DMS79 (cell line): ENCODE measurements at places on chromosomes 13 and 19.

DNA sequence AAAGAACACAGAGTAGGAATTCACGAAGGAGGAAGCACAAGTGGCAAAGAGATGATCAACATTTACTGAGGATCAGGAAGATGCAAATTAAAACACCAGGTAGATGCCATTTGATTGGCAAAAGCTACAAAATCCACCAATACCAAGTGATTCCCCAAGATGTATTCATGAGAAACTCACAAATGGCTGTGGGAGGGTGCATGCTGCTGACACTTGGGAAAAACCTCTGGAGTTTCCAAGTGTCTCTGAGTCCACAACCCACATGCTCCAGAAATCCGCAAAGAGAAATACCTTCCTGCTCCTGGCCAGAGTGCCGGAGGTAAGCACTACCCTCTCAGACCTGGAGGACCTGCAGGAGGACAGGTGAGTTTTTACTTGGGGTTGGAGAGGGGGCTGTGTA lies 35.7 kb downstream of the ARRDC2 start:
- no peak for DNase-seq

- DNase-seq = no peak
These were observed 418.2 kb downstream of the DCT start for GRCh38 chr13:94061301-94061700.

- no peak for DNase-seq
These were observed 213.1 kb downstream of the DCLK1 start for GRCh38 chr13:35917942-35918645.

GRCh38 chr13:75319254-75319653 lies 162.7 kb downstream of the TBC1D4 start:
- DNase-seq = no peak

GRCh38 chr13:39684531-39685137 lies 29.2 kb downstream of the COG6 start:
- peak; percentile 4 for DNase-seq

DNA sequence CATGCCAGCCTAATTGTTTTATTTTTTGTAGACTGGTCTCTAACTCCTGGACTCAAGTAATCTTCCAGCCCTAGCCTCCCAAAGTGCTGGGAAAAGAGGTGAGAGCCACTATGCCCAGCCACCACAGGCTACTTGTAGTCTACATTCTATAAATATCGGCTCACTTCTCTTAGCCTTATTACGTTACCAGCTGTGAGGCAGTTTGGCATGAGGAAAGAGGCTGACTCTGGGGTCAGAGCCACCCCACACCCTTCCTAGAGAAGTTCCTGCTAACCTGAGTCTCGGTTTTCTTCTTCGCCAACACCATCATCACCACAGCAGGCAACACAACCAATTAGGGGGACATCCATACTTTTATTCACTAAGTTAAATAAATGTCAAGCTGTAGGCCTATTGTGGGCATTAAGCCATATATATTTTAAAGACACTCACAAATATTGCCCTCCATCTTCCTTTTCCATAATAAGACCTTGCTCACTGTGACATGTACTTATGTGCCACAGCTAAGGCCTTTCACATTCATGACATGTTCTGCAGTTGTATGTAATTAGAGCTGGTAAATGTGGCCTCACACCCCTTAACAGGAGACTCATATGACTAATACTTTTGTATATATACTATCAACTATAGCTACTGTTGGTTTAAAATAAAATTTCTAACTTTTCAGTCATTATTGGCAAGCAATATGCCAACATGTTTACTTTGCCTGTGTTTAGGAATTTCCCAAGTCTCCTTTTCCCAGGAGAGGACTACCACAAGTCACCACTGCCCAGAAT lies 5.7 kb downstream of the SLC25A30 start:
- no peak for DNase-seq

- no peak for DNase-seq
These were observed 67.7 kb upstream of the RAP2A start for GRCh38 chr13:97366172-97366688.

- DNase-seq = no peak
These were observed 16.5 kb upstream of the CACTIN start for GRCh38 chr19:3642987-3643673.

DNA sequence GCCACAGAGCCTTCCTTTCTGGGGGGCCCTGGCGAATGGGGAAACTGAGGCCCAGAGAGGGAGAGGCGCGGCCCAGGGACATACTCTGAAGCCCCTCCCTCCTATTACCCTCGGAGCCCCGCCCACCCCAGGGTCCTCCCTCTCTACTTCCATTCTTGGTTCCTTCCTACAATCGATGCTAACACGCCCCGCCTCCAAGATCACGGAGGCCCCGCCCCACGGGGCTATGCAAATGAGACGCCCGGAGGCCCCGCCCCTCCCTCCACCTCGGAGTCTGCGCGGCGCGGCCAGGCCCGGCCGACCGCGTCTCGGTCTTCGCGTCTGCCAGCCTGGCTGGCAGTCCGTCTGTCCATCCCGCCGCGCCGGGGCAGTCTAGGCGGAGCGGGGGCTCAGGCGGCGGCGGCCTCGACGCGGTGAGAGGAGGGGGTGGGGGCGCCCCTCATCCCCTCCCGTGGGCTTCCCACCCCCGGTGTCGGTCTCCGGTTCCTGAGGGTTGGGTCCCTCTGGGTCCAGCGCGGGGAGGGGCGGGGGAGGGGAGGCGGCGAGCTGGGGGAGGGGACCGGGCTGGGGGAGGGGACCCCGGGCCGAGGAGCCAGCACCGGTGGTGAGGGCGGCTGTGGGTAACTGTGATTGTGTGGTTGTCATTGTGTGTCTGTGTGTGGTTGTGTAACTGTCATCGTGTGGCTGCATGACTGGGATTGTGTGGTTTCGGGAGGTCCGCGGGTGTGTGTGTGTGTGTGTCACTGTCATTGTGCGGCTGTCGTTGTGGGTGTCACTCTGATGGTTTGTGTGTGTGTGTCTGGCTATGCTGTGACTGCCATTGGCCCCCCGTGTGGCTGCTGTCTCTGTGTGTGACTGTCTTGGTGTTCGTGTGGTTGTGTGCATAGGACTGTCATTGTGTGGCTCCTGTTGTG lies at the start of gene PLPPR2:
Gene PLPPR2, plus strand, starts transcription at position 273 of the 914 bp plus-strand sequence. CDS start 2,242 bp downstream, outside the sequence.
- peak; percentile 38 for DNase-seq

GRCh38 chr13:84896128-84896527 lies 903.1 kb downstream of the SLITRK6 start:
- no peak for DNase-seq

GRCh38 chr13:43985422-43986072 lies 105.8 kb downstream of the LACC1 start:
- DNase-seq = no peak

GRCh38 chr19:12495002-12495802 lies 10.6 kb upstream of the ZNF709 start:
- peak; percentile 96 for DNase-seq

GRCh38 chr19:36528921-36529518 lies 949 bp upstream of the ZNF260 start:
- no peak for DNase-seq

DNA sequence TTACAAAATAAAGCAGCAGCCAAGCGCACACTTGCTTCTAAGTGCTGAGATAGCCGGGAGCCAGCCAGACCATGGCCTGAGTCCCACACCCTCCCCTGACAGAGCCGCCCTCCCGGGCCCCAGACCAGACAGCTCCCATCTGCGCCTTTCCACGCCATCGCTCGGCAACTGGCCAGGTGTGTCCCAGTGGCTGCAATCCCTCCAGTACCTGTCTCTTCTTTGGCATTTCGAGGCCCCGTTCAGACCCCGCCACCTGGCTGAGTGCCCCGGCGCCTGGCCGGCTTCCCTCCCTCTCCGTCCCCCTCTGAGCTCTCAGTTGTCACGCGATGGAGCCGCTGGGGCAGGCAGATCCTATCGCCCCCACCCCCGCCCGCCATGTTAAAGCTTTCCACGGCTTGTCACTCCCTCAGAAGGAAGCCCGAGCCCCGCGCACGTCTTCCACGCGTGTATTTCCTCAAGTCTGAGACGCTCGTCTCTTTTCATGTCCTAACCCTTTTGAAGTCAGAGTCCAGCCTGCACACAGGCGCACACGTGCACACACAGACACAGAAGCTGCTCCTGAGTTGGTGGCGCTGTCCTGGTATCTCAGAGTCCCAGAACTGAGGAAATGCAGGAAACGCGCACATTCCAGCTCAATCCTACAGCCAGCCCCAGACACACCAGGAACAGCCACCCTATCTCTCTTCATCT lies 7.9 kb downstream of the MLLT1 start:
- DNase-seq = peak; percentile 54

GRCh38 chr19:3146677-3147100 lies 10.9 kb downstream of the GNA15 start:
- DNase-seq = no peak

- no peak for DNase-seq
These were observed 30.5 kb downstream of the VAV1 start for GRCh38 chr19:6803036-6803404.

GRCh38 chr13:60448907-60449510 lies 52.0 kb downstream of the TDRD3 start:
- no peak for DNase-seq

DNA sequence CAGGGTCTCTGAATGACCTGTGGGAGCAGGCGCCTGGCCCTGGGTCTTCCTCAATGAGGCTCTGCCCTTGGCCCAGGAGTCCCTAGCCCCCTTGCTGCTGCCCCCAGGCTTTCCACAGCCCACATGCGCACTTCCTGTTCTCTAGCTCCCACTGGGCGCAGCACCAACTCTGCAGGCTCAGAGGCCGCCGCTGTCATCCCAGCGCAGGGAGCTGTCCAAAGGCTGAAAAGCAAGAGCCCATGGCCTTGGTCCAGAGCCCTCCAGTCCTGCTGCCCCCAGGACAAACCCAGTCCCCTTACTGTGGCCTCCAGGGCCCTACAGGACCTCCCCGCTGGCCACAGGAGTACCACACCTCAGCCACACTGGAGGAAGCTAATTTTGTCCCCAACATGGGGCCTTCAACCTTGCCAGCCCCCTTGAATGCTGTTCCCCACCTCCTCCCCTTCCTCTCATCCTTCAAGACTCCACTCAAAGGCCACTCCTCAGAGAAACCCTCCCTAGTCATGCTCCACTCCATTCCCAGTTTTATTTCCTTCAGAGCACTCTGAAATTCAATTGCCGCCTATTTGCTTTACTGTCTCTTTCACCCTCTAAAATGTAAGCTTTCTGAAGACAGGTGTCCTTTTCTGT lies 8.0 kb upstream of the POU2F2 start:
- DNase-seq = no peak

DNA sequence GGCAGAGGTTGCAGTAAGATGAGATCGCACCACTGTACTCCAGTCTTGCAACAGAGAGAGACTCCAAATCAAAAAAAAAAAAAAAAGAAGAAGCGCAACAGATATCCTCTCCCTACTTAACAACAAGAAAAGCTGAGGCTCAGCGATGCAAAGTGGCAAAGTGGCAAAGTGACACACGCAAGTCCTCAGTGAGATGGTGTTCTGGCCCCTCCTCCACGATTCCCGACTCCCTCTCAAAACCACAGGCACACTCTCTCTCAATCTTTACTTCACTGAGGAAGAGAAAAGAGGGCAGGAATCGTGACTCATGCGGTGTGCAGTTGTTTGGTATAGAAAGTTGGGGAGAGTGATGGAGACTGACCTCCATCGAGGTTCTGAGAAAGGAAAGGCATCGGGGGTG lies 12.6 kb downstream of the FFAR2 start:
- no peak for DNase-seq

DNA sequence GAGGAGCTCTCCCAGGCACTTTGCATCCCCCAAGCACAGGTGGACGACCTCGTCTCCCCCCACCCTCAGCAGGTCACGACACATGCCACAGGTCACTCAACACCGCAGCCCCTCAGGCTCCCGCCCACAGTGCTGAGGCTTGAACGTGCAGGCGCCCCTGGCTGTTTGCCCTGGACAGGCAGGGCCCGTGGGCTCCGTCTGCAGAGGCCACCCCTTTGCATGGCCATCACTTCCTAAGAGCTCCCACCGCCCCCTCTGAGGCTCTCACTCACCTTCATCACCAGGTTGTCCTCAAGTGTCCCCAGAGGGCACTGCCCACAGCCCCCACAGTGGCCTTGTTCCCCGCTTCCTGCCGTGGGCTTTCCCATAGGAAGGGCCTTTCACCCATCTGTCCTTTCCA lies 132.1 kb upstream of the MCF2L start:
- DNase-seq = no peak

DNA sequence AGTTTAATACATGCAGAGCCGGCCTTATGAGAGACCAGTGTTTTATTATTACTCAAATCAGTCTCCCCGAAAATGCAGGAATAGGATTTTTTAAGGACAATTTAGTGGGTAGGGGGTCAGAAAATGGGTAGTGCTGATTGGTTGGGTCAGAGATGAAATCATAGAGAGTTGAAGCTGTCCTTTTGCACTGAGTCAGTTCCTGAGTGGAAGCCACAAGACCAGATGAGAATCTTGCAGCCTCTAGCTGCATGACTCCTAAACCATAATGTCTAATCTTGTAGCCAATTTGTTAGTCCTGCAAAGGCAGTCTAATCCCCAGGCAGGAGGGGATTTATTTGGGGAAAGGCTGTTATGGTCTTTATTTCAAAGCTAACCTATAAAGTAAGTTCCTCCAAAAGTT lies 1163.9 kb downstream of the DIAPH3 start:
- DNase-seq = no peak

DNA sequence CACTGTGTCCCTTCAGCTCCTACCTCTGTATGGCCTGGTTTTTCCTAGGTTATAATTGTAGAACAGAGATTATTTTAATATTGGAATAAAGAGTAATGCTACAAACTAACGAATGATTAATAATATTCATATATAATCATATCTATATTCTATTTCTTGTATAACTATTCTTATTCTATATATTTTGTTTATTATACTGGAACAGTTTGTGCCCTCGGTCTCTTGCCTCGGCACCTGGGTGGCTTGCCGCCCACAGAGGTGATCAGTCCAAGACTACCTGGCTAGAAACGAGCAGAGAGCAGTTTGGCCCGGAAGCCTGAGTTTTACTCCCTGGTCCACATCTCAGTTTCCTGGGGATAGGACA lies 3.9 kb upstream of the SLC27A1 start:
- no peak for DNase-seq

DNA sequence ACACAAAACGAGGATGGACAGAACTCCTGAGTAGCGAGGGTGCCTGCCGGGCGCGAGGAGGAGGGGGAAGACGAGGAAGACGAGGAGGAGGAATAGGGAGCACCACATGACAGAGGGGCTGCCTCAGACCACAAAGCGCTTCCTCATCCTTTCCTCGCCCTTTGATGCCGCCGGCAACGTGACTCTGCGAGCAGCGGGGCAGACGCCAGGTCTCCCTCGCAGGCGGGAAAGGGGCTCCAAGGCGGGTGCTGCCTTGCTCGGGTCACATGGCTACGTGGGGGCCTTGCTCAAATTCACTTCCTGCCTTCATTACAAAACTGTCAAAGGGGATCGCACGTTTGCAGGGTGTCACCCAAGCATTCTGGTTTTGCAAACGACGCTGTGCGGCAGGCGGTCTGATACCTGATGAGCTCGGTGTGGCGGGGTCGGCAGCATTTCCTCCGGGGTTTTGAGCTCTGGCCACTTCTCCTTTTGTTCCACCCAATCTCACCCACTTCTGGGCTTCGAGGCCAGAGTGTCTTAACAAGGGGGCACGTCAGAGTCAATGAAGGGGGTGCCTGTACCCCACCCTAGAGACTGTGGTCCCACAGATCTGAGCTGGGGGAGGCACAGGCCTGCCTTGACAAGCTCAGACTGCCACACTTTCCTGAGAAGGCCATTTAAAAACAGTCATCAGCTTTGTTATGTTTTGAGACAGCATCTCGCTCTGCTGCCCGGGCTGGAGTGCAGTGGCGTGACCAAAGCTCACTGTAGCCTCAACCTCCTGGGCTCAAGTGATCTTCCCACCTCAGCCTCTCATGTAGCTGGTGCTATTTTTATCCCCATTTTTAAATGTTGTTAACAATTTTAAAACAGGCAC lies 14.9 kb downstream of the MAP2K2 start:
- DNase-seq = no peak

- no peak for DNase-seq
These were observed 147.0 kb upstream of the RNF113B start for GRCh38 chr13:98324105-98324504.

GRCh38 chr19:40466219-40466984 lies 399 bp upstream of the SPTBN4 start:
- no peak for DNase-seq
